ENCODE measurements at places on chromosomes 12 and 14.
A peak's percentile ranks its signal among the peaks of the same experiment; 100 is the strongest.

DNA sequence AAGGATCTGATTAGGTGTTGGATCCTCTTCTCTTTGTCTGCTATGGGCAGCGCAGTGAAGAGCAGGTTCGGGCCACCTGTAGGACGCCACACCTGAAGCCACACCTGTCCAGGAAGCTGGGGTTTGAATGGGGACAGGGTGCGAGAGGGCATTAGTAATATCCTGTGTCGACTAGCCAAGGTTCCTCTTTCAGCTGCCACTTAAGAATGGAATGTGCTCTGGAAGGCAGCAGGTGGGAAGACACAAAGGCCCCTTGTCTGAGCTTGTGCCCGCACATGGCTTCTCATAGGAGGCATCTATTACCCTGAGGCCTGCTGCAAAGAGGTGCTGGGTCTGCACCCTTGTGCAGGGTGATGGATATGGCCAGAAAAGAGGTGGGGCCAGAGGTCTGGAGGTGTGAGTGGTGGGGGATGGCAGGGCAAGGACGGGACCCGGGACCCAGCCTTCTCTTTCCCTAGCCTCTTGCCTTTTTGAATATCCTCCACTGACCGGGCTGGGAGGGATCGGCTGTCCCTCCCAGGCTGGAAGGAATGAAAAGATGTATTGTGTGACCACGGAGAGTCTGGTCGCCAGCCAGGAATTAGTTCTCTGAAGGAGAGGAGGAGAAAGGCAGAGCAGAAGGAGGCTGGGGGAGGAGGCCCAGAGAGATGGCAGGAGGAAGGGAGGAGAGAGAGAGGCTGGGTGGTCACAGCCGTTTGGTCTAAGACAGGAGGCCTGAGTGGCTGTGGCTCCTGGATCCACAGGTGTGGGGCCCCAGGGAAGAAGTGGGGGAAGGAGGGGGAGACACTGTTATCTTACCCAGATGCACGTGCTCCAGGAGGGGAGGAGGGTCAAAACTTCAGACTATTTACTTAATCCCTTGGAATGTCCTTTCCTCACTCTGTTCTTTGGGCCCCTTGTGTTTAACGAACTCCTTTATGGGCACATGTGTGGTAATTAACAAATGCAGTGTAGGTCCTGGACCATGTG, 101.5 kb downstream of the SMOC1 start:
- DNase-seq: no peak

DNA sequence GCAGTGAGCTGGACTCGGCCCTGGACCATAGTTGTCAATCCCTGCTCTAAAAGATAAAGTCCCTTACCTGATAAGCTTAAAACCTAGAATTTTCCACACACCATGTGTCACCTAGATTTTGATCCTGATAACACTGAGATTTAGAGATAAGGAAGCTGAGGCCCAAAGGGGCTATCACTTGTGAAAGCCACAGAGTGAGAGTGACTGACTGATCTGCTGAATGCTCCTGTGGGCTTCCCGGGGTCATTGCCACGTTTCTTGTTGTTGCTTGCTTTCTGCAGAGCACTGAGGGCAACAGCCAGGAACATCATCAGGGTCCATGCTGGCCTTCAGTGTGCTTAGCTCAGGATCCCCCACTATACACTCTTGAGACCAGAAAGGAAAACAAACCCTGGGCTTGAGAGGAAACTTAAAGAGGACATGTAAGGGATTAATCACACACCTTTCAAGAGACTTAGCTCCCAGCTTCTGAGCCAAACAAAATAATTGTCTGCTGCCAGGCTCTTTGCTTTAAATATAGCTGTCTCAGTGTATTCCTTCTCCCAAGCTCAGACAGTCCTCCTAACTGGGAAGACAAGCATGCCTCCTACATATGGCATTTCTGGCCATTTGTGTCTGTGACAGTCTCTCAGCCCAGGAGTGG, 82.6 kb upstream of the ARHGAP5 start:
- no peak for DNase-seq

DNA sequence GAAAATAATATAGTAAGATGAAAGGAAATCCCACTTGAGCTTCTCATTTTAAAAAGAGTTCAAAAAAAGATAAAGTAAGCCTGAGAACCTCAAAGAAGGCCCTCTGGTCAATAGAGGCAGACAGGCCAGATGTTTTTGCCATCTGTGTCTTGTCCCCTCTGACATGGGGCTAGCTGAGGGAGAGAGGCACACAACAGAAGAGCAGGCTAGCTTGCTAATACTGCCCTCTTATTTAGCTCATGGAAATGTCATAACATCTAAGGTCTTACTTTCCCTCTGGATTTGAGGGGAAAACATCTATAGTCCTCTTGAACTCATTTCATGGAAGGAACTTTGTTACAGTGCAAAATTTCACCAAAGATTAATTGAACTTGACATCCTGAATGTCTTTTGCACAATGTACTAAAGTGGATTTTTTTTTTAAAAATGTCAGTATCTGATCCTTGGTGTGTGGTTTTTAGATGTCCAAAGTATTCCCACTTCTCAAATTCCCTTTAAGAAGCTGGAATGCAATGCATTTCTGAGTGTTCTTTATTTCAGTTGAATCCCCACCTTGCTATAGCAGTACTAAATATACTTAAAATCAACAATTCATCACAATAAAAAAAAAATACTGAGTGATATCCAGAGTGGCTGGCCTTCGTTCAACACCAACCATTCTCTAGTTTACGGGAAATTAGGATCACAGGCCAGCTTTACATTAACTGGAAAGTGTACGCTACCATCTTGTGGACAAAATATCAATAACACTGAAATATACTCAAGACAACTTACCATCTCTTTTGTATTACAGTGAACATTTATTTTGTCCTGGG, 176.7 kb downstream of the PAH start:
- no peak for DNase-seq

GRCh38 chr12:92927055-92927435, 2.0 kb downstream of the EEA1 start:
- peak; percentile 55 for DNase-seq

DNA sequence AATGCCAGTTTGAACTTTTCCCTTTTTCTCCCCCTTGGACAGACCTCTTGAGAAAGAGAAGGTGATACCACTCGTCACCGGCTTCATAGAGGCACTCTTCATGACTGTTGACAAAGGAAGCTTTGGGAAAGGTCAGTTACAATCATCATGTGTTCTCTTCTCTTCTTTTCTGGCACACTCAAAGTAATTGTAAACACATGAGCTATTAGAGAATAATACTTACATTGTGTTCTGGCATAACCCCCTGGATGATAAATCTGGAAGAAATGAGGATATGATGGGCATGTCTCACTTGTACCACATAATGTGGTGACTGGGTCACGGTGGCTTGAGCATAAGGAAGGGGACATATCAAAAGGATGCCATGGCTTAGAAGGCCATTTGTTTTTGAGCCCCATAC, 20.0 kb downstream of the UTP20 start:
- DNase-seq: no peak

GRCh38 chr14:75442166-75442565, 14.3 kb downstream of the JDP2 start:
- no peak for DNase-seq

GRCh38 chr12:116657921-116658495, 79.9 kb downstream of the SPRING1 start:
- DNase-seq: no peak

DNA sequence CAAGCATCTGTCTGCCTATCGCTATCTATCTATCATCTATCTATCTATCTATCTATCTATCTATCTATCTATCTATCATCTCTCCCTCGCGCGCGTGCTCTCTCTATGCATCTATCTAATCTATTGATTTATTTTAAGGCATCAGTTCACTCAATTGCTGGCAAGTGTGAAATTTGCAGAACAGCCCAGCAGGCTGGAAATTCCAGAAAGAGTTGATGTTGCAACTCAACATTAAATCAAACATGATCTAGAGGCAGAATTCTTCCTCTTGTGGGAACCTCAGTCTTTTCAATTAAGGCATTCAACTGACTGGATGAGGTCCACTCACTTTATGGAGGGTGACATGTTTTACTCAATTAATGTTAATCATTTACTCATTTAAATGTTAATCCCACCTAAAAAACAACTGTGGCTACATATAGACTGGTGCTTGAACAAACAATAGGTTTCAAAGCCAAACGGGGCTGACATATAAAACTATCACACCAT, 1210.8 kb downstream of the GALC start:
- no peak for DNase-seq

- no peak for DNase-seq
Measured at GRCh38 chr12:91388573-91388972, 206.0 kb upstream of the DCN start.

GRCh38 chr12:84877340-84877739, 35.3 kb downstream of the SLC6A15 start:
- no peak for DNase-seq

DNA sequence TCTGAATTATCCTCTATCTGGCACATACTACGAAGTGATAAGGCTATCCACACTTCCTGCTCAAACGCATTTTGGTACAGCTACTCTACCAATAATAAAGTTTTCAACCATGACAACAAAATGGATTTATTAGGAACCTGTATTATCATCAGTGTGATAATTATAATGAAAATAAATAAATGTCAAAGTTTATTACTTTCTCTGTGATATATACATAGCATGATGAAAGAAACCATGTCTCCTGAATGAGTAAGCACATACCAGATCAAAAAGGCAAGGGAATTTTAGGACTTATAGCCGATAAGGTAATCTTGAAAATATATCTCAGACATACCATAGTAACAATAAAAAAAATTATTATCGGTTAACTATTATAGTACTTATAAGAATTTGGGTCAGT, 61.1 kb downstream of the CPNE8 start:
- no peak for DNase-seq

DNA sequence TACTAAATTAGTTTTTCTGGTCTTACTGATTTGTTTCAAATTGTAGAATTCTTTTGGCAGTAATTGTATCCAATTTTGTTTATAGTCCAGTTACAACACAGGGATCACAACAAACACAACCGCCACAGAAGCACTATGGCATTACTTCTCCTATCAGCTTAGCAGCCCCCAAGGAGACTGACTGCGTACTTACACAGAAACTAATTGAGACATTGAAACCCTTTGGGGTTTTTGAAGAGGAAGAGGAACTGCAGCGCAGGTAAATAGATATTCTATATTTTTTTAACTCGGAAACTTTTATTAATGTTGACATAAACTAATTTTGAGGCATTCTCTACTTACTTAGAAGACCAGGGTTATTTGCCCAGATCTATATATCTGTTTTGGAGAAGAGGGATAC, 17.8 kb downstream of the PAPOLA start:
- DNase-seq: no peak

- no peak for DNase-seq
Measured at GRCh38 chr12:96134200-96134599, 60.0 kb upstream of the ELK3 start.

GRCh38 chr12:67112586-67112985, 156.6 kb upstream of the CAND1 start:
- no peak for DNase-seq

- no peak for DNase-seq
Measured at GRCh38 chr12:55651299-55651683, 14.6 kb downstream of the OR10P1 start.

DNA sequence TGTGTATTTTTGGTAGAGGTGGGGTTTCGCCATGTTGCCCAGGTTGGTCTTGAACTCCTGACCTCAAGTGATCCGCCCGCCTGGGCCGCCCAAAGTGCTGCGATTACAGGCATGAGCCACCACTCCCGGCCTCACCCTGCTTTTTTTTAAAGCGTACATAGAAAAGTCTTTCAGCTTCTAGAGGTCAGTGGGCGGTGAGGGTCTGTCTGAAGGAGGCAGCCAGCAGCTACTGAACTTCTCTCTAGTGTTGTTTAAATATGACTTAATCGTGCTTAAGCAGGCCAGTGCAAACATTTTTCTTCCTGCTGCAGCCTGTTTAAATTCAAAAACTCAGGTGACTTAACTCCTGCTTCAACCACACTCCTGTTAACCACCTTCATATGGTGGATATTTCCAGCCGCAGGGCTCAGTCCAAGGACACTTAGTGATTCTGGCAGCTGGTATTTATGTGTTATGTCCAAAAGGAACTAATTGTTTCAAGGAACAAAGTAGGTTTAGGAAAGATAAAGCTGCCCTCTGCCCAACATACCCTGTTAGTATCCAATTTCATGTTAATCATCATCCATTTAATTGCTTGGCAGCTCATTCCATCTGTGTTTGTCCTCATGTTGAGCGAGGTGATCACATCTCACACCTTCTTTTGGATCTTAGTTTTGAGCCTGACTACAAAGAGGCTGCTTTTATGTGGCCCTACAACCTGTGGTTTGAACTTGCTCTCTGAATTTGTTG, 2.0 kb downstream of the PRKAB1 start:
- no peak for DNase-seq

DNA sequence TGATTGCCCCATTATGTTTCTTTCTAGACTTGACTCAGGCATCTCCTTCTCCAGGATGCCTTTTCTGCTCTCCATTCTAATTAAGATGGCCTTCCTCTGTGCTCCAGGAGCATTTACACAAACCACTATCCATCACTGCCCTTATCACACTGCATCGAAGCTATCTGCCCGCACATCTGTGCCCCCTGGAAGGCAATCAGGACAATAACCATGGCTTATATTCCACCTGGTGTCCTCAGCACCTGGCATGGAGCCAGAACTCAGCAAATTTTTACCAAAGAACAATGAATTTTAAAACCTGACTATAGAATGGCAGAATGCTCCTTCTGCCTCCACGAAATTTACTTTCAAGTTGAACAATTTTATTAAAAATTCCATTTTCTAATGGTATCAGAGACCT, 465.8 kb downstream of the APAF1 start:
- no peak for DNase-seq

- DNase-seq: no peak
Measured at GRCh38 chr12:71621938-71622337, 41.7 kb downstream of the ZFC3H1 start.

DNA sequence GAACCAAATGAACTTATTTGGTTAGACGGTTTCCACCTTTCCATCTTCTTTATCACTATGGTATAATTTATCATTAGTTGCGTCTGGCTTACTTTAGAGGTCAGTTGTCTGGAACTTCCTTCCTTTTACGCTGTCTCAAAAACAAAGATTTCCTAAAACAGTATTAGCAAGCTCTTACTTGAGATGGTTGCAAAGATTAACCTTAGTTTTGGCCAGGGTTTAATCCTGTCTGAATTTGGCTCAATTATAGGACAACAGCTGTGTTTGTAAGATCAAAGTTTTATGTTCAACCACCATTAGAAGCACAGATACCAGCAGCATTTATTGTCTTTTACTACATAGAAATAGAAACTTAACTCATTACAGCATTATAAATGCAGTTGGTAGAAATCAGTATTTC, 7.9 kb upstream of the WASHC3 start:
- DNase-seq: no peak

GRCh38 chr12:96322720-96323119, 77.5 kb downstream of the CDK17 start:
- DNase-seq: no peak

GRCh38 chr14:91742621-91743304, 10.9 kb upstream of the CATSPERB start:
- DNase-seq: no peak

GRCh38 chr12:102755266-102755665, 161.8 kb downstream of the PAH start:
- no peak for DNase-seq

- DNase-seq: no peak
Measured at GRCh38 chr12:55912908-55913307, 14.8 kb downstream of the PYM1 start.
